HFF-Myc (cell line): ENCODE measurements at places on chromosomes 1 and 21.

DNA sequence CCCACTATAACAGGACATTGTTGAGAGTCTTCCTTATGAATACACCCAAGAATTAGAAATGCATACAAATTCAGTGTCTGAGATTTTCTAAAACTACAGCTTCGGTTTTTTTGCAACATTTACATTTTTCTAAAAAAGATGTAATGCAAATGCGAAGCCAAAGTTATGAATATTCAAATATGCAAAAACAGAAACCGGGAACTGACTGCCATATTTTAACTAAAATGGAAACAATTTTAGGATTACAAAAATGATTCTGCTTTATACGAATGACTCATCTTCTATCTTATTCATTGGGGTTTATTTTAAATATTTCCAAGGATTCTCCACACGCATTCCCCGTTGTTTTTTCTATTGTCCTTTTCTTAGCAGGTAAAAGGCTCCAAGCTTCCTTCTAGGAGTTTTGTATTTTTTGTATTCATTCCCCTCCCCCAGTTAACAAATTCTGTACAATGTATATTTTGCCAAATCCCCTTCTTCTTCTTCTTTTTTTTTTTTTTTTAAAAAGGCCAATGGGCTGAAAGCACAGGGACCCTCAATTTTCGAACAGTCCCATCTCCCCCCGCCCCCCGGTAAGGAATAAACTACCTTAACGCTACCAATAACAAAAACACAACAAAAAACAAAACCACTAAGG is 1.0 kb downstream of the ARPC5 start:
- DNase-seq, result no peak

GRCh38 chr21:32112195-32112594 is 166.7 kb downstream of the MIS18A start:
- no peak for DNase-seq

GRCh38 chr1:109084563-109085517 is 5.7 kb upstream of the TMEM167B start:
- no peak for DNase-seq

DNA sequence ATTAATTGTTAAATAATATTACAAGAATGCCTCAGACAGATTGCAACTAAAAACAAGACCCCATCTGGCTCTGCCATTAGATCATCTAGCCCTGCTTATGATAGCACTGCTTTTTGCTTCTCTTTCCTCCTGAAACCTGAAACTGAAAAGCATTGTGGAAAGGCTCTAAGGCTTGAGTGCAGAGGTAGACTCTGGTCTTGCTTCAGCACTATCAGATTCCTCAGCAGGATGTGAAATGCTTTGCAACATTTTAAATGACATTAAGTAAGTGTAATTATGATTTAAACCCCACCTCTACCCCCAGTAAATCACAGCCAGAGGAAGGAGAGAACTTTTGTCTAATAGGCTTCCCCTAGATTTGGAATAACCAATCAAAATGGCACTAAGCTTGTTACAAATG is 32.9 kb downstream of the PHC2 start:
- no peak for DNase-seq

DNA sequence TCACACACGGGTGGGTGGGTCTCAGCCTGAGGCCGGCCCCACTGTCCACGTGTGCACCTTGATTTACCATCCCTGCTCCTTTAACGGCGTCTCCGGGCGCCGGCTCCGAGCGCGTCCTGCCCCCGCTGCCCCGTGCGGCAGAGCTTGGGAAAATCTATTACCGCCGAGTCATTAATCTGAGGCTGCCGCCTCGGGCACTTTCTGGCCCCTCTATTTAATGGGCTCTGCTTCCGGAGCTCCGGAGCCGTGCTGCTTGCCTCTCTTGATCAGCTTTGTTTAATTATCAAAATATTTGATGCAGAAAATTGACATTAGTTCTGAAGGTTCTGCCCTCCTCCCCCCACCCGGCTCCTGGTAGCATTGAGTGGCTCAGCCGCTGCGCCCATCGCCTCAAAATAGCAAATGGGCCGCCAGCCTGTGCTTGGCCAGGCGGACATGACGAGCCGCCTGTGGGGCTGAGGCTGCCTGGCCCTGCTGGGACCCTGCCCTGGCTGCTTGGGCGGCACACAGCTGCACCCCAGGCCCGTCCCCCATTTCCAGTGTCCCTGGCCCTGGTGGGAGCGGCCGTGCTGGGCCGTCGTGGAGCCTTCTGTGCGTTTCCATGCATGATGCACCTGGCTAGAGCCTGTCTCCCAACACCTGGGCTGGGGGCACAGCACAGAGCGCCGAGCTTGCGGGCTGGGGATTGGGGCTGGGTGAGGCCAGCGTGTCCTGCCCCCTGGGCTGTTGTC is 81.6 kb upstream of the TTC34 start:
- no peak for DNase-seq

GRCh38 chr1:116769104-116769452 is 14.8 kb downstream of the CD2 start:
- no peak for DNase-seq

GRCh38 chr1:51215169-51215568 is 20.9 kb upstream of the RNF11 start:
- DNase-seq, result no peak

GRCh38 chr1:86594284-86594770 is 47.4 kb downstream of the CLCA4 start:
- no peak for DNase-seq

DNA sequence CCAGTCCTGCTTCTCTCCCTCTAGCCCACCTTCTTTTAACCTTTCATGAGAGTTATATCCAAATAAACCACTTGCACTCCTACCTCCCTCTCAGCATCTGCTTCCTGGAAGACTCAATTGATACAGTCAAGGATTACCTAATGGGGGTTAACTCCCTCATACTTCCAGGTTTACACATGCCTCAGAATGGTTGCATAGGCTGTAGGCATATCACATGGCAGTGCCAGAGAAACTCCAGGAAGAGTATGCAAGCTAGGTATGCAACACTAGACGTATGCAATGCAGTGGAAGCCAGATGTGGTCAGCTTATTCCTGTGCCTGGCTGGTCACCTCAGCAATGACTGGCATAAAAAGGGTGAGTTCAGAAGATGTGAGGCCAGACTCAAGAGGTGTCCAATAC is 32.7 kb upstream of the VANGL1 start:
- DNase-seq, result no peak

GRCh38 chr1:24507405-24507804 is 4.8 kb downstream of the RCAN3 start:
- DNase-seq, result no peak

DNA sequence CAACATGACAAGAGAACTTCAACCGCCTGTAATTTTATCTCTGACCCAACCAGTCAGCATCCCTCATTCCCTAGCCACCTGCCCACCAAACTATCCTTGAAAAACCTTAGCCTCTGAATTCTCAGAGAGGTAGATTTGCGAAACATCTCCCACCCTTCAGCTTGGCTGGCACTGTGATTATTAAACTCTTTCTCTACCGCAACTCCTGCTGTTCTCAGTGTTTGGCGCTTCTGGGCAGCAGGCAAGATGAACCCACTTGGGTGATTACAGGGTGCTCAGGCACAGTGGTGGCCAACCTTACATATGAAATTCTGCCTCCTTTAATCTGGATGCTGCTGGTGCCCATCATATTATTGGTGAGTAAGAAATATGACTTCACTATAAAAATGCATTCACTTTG is 22.1 kb downstream of the CCDC190 start:
- no peak for DNase-seq

DNA sequence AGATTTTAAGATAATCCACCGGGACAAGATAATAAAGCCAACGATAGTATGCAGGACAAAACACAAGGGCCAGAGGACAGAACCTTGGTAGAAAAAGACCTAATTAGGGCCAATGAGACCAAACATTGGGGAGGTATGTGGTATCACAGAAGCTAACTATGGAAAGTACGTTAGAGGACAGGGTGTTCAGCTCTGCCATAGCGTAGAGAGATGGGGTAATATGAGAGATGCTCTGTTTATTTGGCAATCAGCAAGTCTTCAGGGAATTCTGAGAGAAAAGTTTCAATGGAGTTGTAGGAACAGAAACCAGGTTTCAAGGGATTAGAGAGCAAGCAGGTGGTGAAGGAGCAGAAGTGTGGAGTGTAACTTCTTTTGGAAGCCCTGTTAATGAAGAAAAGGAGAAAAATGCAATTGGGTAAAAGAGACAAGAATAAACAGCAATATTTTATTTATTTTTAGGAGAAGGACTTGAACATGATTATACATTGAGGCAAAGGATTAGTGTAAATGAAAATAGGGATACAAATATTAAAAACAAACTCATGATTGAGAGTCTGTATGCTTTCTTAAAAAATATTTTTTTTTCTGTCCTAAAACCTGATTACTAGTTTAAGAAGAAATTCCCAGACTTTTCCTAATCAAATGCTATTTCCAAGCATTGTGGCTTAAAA is 24.0 kb downstream of the EEIG2 start:
- DNase-seq, result no peak

- peak; percentile 37 for DNase-seq
Measured at GRCh38 chr1:202315576-202316168, 26.1 kb downstream of the UBE2T start.

DNA sequence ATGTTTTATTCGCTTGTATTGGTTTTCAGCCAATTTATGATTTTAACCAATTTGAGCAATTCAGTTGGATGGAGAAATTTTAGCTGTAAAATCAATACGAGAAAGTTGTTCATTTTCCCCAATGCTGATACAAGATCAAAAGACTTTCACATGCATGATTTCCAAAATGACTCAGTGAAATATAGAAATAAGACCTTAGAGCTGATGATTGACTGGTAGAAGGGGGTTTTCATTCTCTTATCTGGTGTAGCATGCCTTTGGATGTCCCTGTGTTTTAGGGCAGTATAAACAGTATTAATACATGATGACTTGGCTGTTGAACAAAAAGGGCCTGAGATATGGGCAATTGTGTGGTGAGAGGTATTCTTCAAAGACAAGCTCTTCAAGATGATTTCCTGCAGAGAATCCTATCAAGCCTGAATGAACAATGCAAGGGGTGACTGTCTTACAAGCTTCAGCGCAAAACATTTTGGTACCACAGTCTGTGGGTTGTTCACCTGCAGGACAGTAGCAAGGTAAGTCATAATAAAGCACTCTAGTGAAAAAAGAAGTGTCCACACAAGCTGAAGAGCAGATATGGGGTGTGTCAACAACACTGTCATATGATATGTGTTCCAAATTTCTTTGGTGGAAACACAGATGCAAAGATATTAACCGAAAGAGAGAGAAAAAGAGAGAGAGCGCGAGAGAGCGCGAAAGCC is 156.2 kb downstream of the TNFSF18 start:
- DNase-seq, result no peak

GRCh38 chr21:25964015-25964414 is 206.6 kb downstream of the APP start:
- no peak for DNase-seq

DNA sequence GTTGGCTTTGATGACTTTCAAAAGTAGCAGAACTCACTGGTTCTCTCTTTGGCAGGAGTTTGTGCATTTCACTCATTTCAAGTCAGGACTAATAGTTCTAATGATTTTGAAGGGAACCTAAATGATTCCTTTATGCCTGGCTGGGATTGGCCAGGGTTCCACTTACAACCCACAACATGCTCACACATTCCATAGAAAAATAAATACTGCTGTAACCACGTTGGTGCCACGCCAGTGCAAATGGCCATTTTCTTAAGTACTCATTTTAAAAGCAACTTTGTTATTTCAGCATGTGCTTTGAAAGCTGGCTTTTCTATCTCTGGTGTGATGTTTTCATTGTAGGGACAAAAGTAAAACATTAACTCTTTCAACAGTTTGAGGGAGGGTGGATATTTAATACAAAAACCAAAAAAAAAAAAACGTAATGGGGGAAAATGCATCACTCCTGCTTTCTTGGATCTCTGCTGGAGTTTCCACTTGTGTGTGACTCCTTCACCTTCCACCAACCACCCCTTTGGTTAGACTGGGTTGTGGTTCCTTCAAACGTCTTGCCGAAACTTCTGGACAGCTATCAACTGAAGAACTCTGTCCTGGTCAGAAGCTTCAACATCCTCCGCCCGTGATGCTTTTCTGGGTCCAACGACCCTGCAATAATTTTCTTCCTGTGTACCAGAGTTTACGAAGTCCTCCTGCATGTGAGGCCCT is 300.4 kb upstream of the RUNX1 start:
- DNase-seq, result no peak

DNA sequence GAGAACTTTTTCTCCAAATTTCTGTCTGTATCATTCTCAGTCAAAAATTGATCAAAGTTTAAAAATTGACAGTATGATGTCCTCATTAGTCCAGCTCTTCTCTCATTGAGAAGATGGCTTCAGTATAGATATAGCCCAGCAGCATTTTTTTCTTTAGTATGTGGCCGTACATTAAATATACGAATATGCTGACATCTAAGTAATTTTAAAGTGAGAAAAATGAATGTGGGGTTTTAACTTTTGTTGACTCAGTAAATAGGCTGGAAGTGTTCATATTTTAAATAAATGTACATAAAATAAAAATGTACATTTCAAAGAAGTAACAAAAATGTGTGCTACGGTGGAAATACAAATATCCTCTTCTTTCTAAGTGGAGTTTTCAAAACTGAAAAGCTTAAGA is 123.5 kb upstream of the PKN2 start:
- no peak for DNase-seq

DNA sequence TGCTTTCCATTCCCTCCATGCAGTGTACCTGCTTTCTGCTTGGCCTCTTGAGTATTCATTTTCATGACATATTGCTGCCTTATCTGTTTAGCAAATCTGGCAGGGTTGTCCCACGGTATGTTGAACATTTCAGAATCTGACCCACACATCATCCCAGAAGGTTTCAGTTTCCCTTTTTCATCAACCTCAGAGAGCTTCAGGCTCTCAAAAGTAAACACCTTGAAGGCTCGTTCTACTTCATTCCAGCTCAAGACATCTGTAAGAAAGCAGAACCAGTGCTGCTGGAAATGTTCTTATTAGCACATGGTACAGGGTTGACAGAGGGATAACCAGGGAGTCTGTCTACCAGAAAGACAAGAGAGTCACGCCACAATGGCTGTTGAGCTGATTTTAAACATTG is 103.6 kb downstream of the SPAG17 start:
- DNase-seq, result no peak

DNA sequence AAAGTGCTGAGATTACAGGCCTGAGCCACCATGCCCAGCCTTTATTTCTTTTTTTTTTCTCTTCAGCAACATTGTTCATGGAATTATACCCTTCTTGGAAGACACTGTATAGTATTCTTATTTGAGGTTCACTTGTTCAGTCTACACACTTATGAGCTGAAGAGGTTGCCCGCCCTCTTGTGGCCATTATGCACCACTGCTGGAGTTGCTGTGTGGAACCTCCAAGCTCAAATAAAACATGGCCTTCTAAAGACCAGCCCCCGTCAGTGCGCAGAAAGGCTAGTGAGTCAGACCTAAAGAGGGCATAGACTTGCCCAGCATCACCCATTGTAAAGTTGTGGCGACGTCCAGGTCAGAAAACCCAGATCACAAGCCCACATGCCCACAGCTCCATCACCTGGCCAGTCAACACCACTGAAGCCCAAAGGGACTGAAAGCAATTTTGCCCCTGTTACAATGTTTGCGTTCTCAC is 20.4 kb downstream of the LURAP1 start:
- peak; percentile 76 for DNase-seq

DNA sequence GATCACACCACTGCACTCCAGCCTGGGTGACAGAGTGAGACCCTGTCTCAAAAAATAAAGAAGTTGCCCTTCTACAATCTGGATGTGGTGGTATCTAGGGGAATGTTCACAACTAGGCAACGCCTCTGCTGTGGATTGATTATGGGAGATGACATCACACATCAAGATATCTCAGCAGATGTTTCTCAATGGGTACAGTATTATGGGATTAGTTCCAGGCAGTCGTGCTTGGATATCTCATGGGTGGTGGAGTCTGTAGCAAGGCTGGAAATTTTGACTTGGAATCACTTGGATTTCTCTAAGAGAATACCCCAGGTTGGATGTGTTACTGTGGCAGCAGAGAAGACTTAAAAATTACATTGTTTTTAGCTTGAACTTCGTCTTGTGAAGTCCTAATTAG is 7.7 kb downstream of the IFNAR2 start:
- no peak for DNase-seq
